Skin of body (tissue), 3 donors: ENCODE measurements at places on chromosomes 7 and 10. TPM values are rescaled to one million over a fixed set of nuclear protein-coding genes. Genes with fewer than 3 reads are reported as not detected.

DNA sequence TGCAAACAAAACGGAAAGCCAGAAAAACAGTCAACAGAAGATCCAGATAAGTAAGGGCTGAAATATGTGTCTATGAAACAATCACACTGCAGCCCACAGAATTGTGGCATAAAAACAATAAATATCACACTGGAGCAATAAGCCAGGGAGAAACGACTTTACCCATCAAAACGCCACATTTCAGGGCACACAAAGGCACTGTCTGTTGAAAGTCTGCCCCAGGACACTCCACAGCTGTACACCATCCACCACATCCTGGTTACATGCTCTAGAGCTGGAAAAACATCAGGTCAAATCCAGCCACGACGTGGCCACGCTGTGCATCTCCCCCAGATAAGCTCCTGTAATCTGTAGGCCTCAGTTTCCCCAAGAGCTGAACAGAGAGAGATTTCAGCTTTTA lies 88.7 kb downstream of the COBL start:
- DNase-seq: no peak

GRCh38 chr10:26781797-26782196 lies 79.0 kb downstream of the ABI1 start:
- DNase-seq: no peak

DNA sequence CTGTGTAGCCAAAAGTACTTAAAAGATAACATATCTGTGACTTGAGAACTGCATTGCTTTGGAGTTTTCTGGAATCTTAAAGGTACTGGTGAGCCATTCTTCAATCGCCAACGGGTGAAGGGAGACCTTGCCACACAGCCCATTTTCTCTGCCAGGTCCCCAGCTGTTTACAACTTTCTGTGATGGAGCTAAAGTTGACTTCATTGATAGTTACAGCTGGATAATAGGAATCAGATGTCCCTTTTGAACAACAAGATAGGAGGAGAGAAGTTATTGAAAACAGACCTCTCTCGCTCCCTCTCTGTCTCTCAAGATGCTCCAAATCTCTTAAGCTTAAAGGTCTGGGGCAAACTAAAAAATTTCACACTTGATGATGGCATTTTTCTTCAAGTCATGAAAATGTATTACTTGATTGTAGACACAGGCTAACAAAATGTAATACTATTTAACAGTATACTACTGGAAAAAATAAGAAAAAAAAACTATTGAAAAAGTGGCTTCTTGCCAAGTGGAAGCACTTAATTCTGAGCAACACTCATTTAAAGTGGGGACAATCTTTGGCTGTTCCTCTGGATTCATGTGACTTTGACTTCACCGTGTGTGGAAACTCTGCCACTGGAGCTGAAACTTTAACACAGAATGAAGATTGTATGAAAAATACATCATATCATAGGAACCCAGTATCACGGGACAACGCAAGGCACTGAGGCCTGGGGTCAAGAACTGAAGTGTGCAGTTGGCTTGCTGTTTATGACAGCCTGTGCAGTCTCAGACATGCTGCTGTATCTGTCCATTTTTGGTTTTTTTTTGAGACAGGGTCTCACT lies 78.4 kb upstream of the AFAP1L2 start:
- DNase-seq: peak; percentile 84

DNA sequence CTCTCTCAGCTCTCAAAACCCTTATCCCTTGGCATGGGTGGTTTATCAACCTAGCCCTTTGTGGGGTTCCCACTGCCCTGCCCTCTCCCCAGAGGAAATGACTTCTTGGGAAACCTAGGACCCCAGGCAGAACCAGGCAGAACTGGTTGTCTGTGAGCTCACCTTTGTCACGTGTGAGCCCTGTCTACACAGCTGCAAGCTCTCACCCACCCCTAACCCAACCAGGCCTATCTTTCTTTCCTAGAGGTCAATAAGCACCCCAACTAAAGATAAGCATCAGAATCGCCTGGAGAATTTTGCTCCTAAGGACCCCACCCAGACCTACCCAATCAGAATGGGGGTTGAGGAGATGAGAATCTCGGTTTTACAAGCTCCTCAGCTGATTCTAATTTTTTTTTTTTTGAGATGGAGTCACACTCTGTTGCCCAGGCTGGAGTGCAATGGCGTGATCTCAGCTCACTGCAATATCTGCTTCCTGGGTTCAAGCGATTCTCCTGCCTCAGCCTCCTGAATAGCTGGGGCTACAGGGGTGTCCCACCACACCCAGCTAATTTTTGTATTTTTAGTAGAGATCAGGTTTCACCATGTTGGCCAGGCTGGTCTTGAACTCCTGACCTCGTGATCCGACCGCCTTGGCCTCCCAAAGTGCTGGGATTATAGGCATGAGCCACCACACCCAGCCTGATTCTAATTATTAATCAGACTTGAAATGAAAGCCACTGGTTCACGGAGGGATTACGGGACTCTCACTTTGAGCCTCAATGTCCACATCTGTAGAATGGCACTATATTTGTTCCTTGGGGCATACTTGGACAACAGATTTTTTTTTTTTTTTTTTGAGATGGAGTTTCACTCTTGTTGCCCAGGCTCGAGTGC lies 7.5 kb upstream of the DDIT4 start:
- DNase-seq: no peak

DNA sequence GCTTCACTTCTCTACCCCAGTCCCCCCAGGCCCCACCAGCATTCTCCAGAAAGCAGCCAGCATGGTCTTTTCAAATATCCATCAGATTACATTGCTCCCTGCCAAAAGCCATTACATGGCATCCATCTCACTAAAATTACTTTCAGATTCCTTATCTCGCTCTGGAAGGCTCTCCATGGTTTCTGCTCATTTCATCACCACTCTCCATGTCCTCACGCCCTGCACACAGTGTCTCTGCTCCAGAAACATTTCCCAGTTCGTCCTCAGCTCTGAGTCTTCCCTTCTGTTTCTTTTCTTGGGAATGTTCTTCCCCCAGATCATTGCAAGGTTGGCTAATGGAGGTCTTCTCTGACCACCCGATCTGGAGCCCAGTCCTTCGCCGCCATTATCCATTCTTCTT lies 499.1 kb downstream of the KCNMA1 start:
- DNase-seq: no peak

ABCA13 gene
- total RNA-seq: 5.6 TPM

- DNase-seq: no peak
Measured at GRCh38 chr10:106836933-106837663, 327.4 kb downstream of the SORCS1 start.

SERPINE1 gene
- 18.1 TPM for total RNA-seq

DNA sequence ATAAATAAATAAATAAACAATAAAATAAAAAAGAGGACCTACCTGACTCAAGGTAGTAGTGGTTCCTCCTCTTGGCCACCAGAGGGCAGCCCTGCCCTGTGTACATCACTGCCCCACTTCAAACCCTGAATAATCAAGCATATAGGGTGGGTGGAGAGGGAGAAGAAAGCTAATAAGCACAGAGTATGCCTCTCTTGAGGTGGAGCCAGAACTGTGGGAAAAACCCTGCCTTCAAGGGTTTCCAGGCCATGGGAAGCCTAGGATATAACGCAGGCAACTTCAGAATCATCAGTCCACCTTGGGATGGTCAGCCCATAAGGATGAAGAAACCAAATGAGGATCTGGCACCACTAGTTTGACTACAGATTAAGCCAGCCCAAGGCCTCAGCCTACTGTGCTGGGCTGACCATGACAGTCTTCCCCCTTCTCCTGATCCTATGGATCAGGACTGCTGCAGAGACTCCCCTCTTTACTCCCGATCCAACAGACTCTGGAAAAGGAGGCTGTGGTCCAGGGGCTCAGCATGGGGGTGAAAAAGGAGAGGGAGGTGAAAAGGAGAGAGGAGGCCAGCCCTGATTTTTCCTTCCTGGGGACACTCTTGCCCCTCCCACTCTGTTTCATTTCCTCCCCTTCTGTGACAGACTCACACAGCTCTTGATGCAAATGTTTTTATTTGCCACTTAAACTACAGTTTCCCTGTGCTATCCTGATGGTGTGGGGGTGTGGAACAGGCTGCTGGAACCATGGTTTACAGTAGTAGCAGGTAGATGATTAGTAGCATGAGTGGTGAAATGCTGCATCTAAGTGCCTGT lies 10.1 kb downstream of the AVPI1 start:
- peak; percentile 13 for DNase-seq

DNA sequence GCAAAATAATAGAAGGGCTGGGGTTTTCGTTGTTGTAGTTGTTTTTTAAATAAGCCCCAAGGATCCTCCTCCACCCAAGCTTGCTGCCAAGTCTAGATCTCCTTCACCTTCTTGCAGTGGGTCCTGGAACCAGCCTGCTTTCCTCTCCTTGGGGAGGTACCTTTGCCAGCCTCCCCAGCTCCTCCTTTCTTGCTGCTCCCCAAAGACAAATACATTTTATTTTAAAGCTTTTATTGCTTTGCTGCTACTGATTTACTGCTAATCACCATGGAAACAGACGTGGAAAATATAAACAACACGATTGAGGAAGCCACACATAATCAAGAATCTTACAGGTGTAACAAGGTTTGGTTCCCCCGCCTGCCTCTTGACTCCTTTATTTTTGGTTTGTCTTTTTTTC lies 17.4 kb upstream of the SLF2 start:
- no peak for DNase-seq

- DNase-seq: no peak
Measured at GRCh38 chr7:119090851-119091250, 866.3 kb downstream of the ANKRD7 start.

PALS2 gene
- 21.2 TPM for total RNA-seq

DNA sequence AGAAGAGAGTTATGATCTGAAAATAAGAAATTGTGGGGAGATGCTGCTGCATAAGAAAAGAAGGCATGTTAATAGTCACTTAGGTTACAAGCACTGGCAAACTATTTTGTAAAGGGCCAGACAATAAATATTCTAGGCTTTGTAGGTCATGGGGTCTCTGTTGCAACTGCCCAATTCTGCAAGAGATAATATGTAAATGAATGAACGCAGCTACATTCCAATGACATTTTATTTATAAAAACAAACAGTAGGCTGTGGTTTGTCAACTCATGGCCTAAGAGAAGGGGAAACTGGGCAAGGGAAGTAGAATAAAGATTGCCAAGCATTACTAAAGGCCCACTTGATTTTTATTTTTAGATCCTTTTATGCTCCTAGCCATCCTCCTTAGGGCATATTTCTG lies 133.1 kb downstream of the RAPGEF5 start:
- DNase-seq: no peak

DNA sequence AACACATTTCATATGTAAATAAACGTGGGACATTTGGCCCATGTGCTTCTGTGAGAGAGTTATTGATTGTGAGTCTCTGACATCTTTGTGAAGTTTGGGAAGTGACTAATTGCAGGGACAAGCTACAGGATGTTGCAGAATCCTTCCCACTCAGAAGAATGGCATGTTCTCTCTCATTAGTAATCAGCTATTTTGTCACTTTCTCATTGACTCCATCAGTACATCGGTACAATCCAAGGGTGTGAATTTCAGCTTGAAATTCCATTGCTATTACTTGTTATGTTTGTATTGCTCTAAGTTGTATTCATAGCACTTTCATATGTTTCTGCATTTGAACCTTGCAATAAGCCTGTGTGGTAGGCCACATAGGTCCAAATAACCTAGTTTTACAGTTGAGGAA lies 100.0 kb upstream of the KCNMA1 start:
- no peak for DNase-seq

SFRP5 gene
- 1.7 TPM for total RNA-seq

DNA sequence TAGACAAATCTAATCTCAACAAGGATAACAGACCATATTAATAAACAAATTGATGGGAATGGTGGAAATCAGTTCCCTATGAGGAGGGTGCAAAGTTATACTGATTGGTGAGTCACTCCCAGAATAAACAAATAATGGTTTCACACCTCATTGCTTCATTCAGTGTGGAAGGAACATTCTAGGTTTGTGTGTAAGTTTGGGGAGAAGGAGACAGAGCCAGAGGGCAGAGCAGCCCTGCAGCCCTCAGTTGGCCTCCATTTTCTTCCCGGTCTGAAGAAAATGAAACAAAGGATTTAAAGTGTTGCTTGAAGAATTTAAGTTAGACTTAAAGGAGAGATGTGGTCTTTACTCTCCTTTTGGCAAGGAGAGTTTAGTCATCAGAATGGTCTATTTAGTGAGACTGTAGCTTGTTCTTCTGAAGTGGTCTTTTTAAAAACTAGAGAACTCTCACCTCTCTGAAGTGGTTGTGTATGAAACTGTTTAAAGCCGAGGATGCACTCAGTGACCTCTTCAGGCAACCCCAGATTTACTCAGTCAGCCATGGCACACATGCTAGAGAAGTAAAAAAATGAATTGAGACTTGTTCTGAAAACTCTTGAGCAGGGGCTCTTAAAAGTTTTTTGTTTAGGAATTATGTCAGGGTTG lies 27.2 kb downstream of the IKZF1 start:
- no peak for DNase-seq

DNA sequence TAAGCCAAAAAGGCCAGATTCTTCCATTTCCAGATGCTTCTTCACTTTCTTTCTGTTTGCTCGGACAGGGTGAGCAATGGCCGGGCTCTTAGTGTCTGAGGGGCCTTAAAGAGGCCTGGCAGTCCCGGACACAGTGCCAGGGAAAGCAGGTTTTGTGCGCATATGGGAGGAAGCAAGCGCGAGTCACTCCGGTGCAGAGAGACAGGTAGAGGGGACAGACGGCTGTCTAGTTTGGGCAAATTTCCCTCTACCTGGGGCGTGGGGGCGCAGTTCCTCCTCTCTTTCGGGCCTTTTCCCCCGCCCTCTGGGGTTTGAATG lies 4.7 kb downstream of the NEUROD6 start:
- no peak for DNase-seq

GRCh38 chr10:50447691-50448090 lies 176.1 kb downstream of the SGMS1 start:
- no peak for DNase-seq

COL17A1 gene
- total RNA-seq: 128 TPM

DNA sequence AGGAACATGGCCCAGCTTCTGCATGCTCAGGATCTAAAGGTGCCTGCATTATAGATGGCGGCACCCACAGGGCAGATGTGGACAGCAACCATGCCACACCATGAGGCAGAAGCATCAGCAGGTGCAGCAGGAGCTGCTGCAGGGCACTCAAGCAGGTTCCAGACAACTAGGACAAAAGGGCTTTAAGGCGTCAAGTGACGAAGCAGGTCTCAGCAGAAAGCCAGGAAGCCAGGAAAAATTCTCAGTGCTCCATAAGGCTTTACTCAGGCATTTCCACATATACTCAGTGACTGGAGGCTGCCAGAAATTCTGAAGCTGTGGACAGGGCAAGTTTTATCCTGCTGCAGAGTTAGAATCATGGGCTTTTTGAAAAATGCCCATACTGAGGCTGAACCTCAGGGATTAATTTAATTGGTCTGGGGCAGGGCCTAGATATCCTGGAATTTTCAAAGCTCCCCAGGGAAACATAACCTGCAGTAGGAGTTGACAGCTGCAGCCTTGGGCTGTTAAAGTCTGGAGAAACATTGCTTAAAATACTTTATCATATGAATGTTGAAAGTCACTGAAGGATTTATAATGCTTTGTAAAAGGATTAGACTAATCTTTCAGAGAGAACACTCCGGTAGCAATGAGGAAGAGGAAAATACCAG lies 68.1 kb upstream of the RNF148 start:
- no peak for DNase-seq

CLDN4 gene
- total RNA-seq: 75.4 TPM

DNA sequence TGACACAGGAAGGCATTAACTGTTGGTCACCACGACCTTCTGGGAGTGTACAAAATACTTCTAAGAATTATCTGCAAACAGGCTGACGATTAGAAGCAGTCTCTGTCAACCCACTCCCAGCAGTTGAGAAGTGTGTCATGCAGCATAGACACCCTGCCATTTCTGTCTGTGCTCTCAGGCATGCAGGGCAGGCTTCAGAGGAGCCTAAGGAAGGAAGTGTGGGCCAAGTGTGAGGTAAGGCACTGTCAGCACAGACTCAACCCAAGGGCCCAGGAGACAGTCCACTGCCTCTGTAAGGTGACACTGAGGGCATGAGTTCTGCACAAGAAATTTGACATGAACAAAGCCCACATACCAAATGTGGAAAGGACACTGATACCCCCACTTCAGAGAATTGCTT lies 109.0 kb upstream of the VIPR2 start:
- DNase-seq: no peak
